ENCODE measurements at places on chromosomes 5 and 9.

GRCh38 chr5:179054876-179055275 is 5.3 kb upstream of the ZNF354C start:
- DNase-seq, result no peak

GRCh38 chr5:128464596-128464995 is 73.4 kb downstream of the FBN2 start:
- DNase-seq, result no peak

- no peak for DNase-seq
These were observed 52.1 kb downstream of the GRIA1 start for GRCh38 chr5:153542536-153542935.

DNA sequence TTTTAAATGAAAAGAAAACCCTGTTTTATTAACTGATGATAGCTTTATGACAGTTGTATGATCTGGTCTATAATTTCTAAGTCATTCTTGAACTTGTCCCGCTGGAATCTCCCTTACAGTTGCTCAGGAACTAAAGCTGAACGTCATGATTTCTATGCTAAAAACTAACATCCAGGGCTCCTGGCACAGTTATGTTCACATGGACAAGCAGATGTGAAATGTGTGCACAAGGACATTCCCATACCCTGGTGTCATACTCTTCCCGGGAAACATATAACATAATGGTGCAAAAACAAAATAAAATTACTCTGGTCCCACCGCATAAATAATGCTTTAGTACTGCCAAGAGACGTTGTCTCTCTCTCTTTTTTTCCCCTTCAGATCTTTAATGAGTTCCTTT is 134.9 kb downstream of the PRDM6 start:
- DNase-seq, result no peak

DNA sequence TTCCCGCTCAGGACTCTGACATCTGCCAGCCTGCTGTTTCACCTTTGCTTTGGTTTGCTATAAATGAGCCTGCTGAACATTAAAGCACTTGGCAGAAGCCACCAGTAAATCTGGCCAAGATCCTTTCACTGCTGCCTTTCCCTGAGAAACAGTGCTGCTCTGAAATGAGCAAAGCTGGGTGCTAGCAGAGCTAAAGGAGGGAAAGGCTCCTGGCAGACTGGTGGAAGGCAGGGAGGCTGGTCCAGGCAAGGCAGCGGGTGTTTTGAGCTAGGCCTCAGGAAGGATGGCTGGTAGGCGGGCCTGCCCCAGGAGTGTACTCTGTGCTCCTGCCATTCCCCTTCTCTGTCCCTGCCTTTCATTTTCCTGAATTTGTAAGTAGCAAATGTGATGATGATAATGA is 52.5 kb upstream of the PTGS1 start:
- no peak for DNase-seq

GRCh38 chr5:56637321-56637920 is 177.9 kb upstream of the MAP3K1 start:
- no peak for DNase-seq

DNA sequence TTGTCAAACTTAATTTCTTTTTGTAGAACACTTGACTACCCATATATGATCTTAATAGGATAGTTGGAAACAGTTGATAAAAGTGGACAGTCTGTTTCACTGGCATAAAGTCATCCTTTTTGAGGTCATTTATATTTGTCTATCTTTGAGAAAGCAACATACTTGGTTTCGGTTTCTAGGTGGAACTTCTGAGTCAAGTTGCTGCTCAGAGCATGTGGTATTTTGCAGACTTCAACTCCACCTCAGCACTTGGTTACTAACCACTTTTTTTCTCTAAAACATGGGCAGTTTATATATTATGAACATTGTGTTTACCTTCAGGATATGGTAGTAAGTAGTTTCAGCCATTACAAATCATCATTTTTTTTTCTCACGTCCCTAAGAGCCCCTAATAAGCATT is 1749.0 kb upstream of the C9orf72 start:
- no peak for DNase-seq

DNA sequence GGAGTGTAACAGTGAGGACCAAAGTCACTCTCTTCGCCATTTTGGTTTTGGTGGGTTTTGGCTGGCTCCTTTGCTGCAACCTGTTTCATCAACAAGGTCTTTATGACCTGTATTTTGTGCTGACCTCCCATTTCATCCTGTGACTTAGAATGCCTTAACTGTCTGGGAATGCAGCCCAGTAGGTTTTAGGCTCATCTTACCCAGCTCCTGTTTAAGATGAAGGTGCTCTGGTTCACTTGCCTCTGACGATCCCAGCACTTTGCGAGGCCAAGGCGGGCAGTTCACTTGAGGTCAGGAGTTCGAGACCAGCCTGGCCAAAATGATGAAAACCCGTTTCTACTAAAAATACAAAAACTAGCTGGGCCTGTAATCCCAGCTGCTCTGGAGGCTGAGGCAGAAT is 1.8 kb upstream of the CKS2 start:
- DNase-seq, result no peak

GRCh38 chr5:162719720-162720119 is 652.1 kb downstream of the GABRG2 start:
- no peak for DNase-seq

- DNase-seq, result no peak
These were observed 37.8 kb downstream of the COL27A1 start for GRCh38 chr9:114193090-114193489.

DNA sequence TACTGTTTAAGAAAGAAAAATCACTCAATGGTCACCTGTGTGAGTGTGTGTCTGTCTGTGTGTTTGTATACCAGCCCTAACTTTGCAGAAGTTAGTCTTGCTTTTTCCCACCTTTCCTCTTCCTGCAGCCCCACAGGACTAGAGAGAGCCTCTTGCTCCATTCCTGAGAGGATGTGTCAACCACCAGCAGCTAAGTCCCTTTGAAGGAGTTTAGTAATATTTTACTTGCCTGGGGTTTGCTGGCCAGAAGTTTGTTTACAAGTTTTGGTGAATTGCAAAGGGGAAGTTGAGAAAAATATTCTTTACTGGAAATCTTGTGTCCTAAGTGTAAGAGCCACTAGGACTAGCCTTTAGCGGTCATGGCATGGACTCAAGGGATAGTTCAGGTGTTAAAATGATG is 316.2 kb downstream of the BRINP1 start:
- no peak for DNase-seq

- DNase-seq, result no peak
These were observed 36.4 kb upstream of the F2RL1 start for GRCh38 chr5:76782444-76782843.

- DNase-seq, result no peak
These were observed 181.2 kb upstream of the GPR151 start for GRCh38 chr5:146697211-146697610.

DNA sequence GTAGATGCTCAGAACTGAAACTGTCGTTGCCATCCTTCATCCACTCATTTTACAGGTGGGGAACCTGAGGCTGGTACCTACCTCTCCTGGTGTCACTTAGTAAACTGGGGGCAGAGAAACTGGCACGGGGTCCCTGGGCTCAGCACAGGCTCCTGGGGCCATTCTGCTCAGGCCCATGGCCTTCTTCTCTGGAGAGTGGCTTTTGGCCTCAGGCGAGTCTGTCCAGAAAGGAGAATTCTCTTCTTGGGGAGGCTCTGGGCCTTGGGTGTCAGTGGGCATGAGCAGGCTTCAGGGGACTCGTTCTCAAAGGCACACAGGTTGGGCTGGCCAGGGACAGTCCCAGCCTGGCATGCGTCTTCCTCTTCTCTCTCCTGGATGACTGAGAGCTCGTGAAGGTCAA is 24.6 kb downstream of the COL5A1 start:
- DNase-seq, result no peak

DNA sequence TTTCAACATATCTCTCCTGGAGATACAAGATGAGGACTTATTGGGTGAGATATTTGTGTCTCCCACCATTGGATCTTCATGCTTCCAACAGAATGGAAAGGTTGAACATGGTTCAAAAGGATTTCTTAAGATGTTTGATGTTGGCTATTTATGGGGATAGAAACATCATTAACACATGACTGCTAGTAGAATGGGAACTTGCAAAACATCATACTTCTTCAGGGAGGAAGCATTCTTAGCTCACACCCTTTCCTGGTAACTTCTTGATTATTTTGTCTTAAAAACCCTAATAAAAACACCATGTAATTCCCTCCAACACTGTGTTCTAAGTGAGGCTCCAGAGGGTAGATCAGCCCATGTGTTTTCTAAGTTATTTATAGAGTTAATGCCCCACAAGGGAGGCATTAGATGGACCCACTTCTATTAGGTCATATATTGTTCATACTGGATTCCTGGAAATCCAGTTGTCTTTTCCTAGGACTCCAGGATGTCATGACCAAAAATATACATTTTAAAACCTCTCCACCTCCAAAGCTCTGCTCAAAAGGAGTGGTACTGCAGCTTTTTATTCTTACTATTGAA is 95.8 kb downstream of the FOXD1 start:
- DNase-seq, result no peak

- DNase-seq, result no peak
These were observed 80.6 kb downstream of the HINT1 start for GRCh38 chr5:131084436-131084835.

- no peak for DNase-seq
These were observed 68.1 kb downstream of the UBE2R2 start for GRCh38 chr9:33884856-33885701.

DNA sequence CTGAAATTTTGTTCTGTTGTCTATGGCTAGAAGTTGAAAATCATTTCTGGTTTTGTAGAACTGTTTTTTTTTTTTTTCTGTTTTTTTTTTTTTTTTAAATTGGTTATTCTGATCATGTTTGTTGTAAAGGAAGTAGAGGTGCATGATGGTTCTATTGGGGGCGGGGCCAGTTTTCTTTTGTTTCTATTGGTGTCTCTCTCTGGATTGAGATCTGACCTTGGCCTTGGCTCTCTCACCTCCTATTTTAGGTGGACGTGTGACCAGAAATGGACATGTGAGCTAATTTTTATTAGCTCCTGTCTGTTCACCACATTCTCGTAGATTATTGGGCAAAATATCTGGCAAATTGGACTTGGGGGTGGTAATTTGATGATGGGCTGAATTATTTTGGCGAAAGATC is 3.2 kb downstream of the ZNF618 start:
- no peak for DNase-seq

DNA sequence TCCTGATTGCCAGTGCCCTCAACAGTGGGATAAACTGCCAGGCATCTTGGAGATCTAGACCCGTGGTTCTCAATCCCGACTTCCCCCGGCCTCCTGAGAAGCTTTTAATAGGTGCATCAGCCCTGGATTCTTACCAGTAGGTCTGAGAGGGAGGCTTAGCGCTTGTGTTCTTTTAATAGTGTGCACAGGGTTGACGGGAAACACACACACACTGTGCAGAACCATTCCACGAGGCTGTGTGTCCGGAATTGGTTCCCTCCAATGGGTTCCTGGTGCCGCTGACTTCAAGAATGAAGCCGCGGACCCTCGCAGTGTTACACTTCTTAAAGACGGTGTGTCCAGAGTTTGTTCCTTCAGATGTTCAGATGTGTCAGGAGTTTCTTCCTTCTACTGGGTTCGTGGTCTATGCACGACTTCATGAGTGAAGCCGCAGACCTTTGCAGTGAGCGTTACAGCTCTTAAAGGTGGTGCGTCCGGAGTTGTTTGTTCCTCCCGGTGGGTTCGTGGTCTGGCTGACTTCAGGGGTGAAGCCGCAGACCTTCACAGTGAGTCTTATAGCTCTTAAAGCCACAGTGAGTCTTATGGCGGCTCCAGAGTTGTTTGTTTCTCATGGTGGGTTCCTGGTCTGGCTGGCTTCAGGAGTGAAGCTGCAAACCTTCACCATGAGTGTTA is 46.6 kb upstream of the PRSS3 start:
- DNase-seq, result no peak

DNA sequence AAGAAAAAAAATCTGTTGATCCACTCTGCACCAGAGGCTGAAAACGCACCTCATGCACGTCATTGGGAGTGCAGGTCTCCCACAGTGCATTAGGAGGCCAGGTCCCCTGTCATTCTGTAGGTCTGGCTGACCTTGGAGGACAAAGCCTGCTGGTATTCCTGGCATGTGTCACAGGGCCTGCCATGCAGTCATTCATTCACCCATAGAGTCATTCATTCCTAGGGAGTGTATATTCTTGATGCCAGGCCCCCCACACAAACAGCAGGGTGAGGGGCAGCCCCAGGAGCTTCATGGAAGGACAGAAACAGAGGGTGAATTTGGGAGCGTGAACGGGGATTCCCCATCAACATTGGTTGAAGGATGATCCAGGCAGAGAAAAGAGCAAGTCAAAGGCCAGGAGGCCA is 2.2 kb downstream of the GBGT1 start:
- DNase-seq, result no peak

DNA sequence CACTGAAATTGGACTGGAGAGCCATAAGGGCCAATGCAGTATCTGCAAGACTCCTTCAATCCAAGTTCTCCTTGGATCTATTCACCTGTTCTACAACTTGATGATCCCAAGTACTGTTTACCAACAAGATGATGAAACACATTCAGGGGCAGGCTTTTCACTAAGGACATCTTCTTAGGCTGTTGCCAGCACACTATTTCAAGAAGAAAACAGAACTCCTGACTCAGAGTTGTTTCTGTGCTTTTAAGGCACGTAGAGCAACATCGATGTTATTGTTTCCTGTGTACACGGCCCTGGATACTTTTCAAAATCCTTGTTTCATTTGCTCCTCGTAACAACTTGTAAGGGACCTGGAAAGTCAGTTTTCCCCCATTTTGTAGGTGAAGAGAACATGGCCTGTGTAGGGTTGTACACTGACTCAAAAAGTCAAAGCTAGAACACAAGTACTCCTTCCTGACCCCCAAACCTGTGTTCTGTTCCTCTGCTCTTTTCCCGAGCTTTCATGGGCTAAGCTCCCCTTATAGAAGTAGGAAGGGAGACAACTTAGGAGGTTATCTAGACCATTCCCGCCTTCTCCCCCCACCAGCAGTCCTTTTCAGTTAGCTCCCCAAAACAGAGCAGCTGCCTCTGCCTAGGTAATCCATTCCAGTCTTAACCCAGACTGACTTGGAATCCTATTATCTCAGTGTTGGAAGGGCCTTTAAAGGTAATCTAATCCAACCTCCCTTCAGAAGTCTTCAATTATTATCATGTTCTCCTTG is 5.2 kb upstream of the MGAT1 start:
- no peak for DNase-seq

DNA sequence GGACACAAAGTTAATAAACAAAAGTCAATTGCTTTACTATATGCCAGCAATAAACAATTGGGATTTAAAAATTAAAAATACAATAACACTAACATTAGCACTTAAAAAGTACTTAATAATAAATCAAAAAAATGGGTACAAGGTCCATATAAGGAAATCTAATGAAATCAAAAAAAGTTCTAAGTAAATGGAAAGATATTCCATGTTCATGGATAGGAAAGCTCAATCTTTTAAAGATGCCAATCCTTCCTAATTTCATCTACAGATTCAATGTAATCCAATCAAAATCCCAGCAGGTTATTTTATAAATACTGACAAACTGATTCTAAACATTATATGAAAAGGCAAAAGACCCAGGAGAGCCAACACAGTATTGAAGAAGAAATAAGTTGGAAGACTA is 41.9 kb downstream of the BTNL9 start:
- DNase-seq, result no peak

Measured in AG04450 (cell line).